ENCODE measurements at places on chromosomes 11 and 22.
A peak's percentile ranks its signal among the peaks of the same experiment; 100 is the strongest.

- DNase-seq, result peak; percentile 37
Observed at GRCh38 chr11:78187366-78188285, 800 bp downstream of the KCTD21 start.

DNA sequence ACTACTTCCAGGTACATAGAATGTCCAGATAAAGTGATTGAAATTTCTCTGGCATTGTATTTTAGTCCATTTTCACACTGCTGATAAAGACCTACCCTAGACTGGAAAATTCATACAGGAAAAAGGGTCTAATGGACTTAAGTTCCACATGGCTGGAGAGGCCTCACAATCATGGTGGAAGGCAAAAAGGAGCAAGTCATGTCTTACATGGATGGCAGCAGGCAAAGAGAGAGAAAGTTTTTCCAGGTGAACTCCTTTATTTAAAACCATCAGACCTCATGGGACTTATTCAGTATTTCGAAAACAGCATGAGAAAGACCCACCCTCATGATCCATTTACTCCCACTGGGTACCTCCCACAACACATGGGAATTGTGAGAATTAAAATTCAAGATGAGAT is 1359.7 kb upstream of the RAG2 start:
- DNase-seq, result no peak

- DNase-seq, result no peak
Observed at GRCh38 chr11:76782531-76783293, 444 bp upstream of the TSKU start.

DNA sequence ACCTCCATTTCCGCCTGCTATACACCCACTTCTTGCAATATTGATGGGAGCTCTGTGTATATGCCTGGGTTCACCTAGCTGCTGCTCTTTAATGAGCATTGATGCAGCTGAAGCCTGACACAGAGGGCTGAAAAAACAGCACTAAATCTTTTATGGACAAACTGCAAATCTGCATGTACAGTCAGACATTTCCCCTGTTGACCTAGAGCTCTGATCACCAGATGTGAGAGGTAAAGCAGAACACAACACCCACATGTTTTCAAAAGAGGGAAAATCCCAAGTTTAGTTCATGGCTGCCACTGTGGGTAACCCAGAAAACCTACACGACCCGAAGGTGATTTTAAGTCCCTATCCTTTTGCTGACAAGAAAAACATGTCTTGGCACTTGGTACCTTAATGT is 303.0 kb upstream of the PITPNB start:
- no peak for DNase-seq

GRCh38 chr11:129894278-129895125 is 876 bp downstream of the NFRKB start:
- no peak for DNase-seq

- DNase-seq, result no peak
Observed at GRCh38 chr11:46363031-46363407, 15.8 kb downstream of the DGKZ start.

DNA sequence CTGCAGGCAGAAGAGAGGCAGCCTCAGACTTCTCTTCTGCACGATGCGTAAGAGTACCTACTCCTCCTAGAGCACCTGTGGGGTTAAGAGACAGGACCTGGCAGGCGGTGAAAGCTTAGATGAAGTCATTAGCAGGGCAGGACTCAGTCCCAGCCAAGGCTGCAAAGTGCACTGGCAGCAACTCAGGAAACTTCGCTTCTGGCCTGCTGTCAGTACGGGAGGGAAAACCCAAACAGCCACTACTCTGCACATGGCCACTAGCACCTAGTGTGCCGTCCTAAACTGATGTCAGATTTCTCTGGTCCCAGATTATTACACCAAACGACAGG is 8.8 kb upstream of the KLHL35 start:
- no peak for DNase-seq

GRCh38 chr11:19368726-19369375 is 128.1 kb upstream of the E2F8 start:
- no peak for DNase-seq

- no peak for DNase-seq
Observed at GRCh38 chr11:10633261-10633660, 60.3 kb downstream of the IRAG1 start.

DNA sequence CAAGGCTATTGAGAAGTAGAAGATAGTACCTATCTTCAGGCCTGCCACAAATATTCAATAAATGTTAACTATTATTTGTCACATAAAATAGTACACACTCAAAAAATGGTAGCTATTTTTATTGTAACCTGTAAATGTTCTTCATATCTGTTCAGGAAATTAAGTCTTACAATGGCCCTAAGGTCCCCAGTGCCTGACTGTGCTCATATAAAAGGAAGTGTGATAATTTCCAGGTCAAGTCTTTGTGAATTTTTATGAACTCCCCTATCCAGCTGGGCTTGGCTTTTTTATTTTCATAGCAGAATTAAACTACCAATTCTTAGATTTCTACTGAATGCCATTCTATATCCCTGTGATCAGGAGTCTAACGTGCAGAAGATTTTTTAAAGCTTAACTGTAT is 284.2 kb upstream of the PITPNB start:
- no peak for DNase-seq

DNA sequence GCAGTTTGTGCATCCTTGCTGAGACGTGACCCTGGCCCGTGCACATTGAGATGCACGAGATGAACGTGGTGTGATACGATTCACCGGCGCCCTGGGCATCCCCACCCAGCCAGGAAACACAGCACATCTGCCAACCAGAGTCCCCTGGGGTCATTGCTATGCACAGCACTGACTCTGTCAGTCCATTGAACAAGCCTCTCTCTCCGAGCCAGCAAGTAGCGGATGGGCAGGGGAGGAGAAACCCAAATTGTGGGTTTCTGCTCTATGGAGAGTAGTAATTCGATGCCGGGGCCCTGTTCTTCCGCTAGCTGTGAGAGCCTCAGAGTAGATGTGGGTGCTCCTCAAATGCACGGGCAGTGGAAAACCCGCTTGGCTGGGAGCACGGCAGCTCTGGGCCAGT is 85.1 kb downstream of the ARHGAP8 start:
- DNase-seq, result no peak

GRCh38 chr11:34924714-34925113 is 8.3 kb downstream of the PDHX start:
- no peak for DNase-seq

- DNase-seq, result no peak
Observed at GRCh38 chr22:37609240-37610152, 862 bp downstream of the GGA1 start.

- DNase-seq, result no peak
Observed at GRCh38 chr11:37343290-37343689, 745.3 kb upstream of the RAG2 start.

DNA sequence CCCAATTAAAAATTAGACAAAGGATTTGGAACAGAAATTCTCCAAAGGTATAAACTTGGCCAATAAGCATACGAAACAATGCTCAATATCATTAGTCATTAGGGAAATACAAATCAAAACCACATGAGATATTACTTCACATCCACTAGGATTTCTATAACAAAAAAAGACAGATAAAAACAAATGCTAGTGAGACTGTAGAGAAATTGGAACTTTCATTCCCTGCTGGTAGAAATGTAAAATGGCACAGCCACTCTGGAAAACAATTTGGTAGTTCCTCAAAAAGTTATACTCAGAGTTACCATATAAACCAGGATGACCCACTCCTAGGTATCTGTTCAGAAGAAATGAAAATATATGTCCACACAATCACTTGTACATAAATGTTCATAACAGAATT is 71.6 kb downstream of the RPL27A start:
- no peak for DNase-seq

DNA sequence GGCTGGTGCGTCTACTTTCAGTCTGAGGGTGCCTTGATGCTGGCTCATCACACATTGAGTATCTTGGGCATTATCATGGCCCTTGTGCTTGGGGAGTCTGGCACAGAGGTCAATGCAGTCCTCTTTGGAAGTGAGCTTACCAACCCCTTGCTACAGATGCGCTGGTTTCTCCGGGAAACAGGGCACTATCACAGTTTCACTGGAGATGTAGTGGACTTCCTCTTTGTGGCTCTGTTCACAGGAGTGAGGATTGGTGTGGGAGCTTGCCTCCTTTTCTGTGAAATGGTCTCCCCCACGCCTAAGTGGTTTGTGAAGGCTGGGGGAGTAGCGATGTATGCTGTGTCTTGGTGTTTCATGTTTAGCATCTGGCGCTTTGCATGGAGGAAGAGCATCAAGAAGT is 4.9 kb downstream of the TLCD5 start:
- no peak for DNase-seq

DNA sequence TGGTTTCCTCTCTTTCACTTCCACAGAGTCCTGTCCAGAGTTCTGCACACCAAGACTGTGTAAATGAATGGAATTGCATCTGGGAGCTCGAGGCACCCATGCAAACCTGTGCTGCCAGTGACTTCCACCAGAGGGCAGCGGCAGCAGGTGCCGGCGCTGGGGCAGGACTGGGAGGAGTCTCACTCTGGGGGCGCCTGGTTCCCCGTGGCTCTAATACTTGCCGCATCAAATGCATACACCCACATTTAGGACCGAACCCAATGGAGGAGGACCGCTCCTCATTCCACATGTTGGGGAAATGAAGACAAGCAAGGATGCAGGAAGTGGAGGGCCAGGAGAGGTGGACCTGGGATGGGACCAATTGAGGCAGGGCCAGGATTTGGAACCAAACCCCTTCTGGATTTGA is 1.1 kb upstream of the CD6 start:
- DNase-seq, result peak; percentile 72

- DNase-seq, result peak; percentile 7
Observed at GRCh38 chr11:110173811-110174644, 80.8 kb downstream of the ZC3H12C start.

DNA sequence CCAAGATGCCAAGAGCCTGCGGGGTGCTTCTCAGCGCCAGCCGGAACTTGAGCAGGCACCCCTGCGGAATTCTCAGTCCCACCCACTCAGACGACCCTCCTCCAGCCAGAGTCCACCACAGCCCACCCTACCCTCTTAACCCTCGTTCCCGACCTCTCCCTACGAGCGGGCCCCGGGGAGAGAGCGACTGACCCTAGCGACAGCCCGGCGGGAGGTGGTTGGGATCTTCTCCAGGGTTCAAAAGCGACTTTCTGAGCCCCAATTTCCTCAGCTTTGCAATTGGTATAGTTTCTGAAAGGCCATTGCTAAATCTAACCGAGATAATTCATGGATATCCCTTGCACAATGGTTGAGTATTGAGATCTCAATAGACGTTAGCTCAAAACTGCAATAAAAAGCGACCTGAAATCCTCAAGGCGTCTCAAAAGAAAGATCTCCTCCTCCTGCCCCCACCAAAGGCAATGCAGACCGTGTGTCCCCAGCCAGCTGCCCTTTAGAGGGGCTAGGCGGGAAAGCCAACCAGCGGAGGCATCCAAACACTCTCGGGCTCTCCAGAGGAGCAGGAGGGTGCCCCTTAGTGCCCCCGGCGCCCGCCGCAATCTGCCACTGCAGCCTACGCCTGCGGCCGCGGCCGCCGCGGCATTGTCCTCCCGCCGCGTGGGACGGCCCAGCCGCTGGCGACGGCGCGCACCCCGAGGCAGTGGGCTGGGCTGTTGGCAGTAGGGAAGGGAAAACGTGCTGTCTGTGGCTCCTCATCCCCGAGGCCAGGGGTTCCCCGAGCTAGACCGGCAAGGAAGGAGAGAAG is 1.5 kb upstream of the SLC6A5 start:
- no peak for DNase-seq

DNA sequence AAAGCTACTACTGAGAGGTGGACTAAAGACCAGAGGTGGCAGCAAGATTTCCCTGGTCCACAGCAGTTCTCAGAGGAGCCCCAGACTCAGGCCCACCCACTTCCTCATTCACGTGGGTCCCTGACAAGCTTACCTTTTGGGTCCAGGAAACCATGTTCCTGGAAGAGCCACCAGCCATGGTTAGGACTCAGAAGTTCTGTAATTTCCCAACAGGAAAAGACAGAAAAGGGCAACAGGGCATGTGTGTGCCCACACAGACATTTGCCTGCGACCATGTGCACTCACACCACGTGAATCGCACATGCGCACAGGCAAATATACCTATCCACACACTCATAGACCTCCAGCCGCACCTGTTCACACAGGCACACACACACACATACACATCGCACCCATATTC is 42.9 kb downstream of the LRRC32 start:
- DNase-seq, result no peak

DNA sequence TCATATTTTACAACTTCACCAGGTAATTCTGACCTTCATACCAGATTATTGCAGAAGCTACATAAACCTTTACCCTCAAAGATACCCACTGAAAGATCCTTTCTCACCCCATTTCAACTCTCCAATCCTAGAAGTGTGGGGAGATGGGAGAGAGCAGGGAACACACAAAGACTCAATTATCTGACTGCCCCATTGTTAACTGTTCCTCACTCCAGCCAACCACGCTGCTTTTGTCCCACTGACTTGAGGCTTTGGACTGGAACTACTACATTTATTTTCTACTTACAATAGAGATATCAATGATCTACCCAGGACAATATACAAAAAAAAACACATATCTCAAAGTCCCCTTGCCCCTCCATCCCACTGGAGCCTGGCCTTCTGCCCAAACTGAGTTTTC is 44.7 kb upstream of the SLN start:
- no peak for DNase-seq

DNA sequence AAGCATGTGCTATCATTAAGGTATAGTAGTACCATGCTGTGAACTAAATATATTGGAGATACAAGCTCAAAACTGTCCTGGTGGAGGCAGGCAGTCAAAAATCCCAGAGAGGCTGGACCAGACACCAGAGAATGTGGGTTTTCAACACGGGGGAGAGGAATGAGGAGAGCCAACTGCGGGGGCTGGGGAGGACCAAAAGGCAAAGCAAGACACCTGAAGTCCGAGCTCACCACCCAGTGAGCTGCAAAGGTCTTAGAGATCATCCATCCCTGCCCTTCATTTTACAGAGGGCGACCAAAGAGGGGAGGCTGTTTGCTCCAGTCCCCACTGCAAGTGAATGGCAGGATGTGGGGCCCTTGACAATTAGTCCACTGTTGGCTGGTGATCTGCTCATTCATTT is 10.0 kb downstream of the RIBC2 start:
- DNase-seq, result no peak

DNA sequence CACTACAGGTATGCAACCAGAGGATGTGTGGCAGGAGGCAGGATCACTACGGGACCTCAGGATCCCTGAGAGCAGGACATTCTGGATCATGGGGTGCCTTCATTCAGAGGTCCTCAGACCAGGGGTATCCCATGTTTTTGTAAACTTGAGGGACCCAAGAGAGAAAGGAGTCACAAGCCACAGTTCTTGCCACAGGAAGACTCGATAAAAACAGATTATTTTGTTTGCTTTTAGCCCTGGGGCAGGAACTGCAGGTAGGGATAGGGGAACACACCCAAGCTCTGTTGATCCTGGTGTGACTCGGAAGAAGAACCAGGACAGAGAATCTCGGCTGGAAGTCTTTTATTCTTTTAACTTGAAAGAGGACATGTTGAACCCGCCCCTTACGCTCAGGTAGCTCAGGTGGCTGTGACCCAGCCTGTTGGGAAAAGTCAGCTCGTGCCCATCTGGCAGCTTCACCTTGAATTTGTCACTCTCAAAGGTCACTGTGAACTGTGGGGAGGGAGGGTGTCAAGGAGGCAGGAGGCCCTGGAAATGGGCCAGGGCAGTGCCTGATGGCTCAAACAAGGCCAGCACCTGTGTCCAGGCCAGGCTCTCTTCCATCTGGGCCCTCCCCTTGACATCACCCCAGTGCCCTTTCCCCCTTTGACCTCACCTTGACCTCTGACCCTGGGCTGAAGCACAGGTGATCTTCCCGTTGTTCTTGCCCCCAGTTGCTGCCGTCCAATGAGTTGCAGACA is 9.8 kb downstream of the LGALS2 start:
- DNase-seq, result no peak

- no peak for DNase-seq
Observed at GRCh38 chr11:117902001-117902845, 25.8 kb upstream of the FXYD6 start.

All from stimulated activated CD4-positive, alpha-beta T cell treated with anti-CD3 and anti-CD28 coated beads, Interleukin-1b, Interleukin-23, amount 100 ng/mL, for 1 hour (primary cell).